Activated CD8-positive, alpha-beta memory T cell treated with anti-CD3 and anti-CD28 coated beads, Interleukin-2, amount 50 U/mL, for 48 hours (primary cell): ENCODE measurements at places on chromosomes 6 and 20.

GRCh38 chr20:8903655-8904605, 165.0 kb upstream of the PLCB4 start:
- no peak for DNase-seq

GRCh38 chr20:41366546-41367392, at the start of gene EMILIN3:
Gene EMILIN3, minus strand, starts transcription at chr20:41366818. Its CDS starts 184 bp downstream, at chr20:41366634.
- no peak for DNase-seq

DNA sequence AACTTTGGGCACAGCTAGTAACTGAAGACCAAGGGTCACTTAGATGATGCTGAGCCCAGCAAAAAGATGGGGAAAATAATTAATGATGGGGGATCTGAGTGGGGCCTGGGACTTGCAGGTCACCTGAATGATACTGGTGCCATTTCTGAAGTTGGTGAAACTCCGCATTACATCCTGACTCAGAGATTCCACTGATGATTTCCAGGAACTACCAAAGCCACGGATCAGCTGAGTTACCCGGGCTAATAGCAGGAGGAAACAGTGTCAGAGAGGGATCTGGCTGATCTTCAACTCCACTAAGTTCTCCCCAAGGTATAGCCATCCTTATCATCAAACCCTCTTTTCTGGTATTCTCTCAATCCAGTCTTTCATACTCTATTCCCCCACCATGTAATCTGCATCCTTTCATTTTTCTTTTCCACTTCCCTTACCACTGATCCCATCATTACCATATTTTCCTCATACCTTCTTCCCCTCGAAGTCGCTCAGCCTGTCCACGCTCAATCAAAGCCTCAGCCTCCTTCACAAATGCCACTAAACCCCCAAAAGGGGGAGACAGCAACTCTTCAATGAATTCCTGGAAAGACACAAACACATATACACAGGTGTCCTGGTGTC, 20.2 kb downstream of the VPS52 start:
- no peak for DNase-seq

DNA sequence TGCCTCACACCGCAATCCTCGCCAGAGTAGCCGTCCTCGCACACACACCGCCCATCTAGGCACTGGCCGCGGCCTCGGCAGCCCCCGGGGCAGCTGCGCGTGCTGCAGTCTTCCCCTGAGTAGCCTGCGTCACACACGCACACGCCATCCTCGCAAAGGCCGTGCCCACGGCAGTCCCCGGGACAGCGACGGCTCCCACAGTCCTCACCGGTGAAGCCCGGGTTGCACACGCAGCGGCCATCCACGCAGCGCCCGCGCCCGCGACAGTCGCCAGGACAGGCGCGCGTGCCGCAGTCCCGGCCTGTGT, 13.1 kb downstream of the TNXB start:
- DNase-seq: no peak

DNA sequence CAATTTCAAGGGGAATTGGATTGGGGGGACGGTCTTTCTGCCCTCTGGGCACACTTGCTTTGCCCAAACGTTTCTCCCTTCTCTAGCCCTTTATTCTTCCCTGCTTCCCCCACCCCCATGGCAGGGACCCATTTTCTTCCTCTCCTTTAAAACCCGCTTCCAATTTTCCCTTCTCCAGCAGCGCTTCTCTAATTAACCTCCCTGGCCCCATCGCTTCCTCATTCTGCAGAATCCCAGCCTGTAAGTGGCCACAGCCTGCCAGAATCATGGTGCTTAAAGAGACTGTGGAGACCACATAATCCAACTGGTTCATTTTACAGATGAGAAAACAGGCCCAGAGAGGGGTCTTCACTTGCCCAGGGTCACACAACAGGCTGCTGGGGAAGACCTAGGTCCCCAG, 61.4 kb downstream of the CPNE5 start:
- no peak for DNase-seq

- no peak for DNase-seq
Measured at GRCh38 chr6:79461205-79461604, 76.0 kb downstream of the LCA5 start.

GRCh38 chr20:24442909-24443308, 26.5 kb upstream of the SYNDIG1 start:
- DNase-seq: no peak

DNA sequence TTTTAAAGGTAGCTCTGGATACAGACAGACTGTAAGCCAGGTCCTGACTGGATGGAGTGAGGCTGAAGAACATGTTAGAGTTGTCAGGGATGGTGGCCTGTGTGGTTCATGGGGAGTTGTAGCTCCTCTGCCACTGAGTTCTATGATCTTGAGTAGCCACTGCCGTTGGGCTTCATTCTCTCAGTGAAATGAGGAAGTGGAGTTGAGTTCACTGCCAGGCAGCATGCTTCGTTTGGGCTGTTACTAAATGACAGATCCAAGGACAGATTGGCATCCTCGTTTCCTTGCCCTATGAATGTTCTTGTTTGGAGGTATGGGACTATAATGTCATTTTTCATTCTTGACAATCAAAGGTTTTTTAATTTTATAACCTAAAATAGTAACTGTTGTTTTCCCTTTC, 37.2 kb downstream of the SCAND1 start:
- DNase-seq: no peak

DNA sequence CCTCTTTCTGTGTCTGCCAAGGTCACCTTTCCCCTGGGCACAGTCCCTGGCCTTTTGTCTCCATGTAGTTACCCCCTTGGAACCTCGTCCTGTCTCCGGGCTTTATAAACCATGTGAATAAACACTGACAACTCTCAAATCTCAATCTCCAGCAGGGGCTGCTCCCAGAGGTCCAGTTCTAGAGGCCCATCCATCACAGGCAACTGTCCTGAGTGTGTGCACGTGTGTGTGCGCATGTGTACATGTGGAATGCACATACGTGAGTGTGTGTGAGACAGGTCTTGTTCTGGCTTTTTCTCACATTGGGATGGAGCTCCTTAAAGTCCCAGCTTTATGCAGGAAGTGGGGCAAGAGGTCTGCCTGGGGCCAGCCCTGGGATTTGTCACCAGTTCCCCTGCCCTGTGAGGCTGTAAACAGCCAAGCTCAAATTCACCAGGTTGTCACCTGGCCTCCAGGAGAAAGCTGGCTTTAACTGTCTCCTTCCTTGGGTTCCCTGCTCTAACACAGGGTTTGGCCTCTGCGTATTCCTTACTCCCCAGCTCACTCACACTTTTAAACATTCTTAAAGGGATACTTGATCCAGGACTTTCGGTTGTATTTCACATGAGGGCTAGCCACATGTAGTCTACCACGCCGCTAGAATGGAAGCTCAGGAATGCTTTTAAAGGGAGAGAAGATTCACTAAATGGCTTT, 42.7 kb downstream of the RAMACL start:
- peak; percentile 10 for DNase-seq

GRCh38 chr20:5886788-5887187, 63.5 kb downstream of the TRMT6 start:
- no peak for DNase-seq

- no peak for DNase-seq
Measured at GRCh38 chr20:19683188-19683587, 74.9 kb upstream of the RIN2 start.

DNA sequence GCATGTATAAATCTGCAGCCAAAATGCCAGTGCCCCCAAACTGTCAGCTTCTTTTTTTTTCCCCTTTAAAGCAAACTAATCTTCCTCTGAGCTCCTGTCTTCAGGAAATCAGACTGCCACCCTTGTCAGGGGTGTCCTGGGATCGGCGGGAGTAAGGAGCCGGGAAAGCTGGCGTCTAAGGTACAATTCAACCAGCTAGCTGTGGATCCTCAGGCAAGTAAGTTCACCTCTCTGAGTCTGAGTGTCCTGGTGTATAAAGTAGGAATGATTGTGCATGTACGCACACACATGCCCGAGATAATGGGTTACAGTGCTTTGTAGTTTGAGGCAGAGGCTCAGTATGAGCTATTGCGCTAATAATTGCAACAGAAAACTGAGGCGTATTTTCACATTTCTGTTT, 98.3 kb downstream of the ANKRD60 start:
- no peak for DNase-seq

GRCh38 chr20:54218470-54218869, 10.6 kb downstream of the PFDN4 start:
- no peak for DNase-seq

DNA sequence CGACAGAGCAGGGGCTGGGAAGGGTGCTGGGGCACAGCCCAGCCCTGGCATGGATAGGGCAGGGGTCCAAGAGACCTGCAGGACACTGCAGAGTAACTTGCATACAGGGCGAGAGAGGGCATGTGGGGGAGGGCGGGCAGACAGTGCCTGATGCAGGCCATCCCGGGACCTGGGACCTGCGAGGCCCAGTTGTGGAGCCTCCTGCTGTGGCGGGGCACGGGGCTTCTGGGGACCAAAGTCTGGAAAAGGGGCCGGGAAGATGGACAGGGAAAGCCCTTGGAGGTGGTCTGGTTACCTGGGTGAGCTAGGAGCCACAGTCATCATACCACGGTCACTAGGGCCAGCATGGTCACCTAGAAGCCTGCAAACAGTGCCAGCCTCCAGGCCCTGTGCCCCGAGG, 412 bp upstream of the TUBB1 start:
- peak; percentile 37 for DNase-seq

DNA sequence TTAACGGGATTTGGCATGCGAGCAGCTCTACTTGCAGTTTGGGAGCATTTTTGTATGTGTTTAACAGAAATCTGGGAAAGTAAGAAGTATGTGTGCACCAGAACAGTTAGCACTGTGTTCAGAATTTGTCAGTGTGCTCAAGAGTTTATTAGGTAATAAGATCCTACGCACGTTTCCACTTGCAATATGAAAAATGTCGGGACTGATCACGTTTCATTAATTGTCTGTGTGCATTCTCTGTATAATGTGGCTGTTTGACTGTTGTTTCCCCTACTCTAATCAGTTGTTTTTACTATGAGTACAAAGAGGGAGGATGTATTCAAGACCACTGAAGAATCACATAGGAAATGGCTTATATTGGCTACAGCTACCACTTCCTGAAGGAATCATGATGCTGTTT, 349.7 kb upstream of the POU3F2 start:
- DNase-seq: no peak

- DNase-seq: no peak
Measured at GRCh38 chr6:55174211-55175026, at the start of gene HCRTR2. Gene HCRTR2, plus strand, starts transcription at chr6:55174515. Its CDS starts 73 bp downstream, at chr6:55174588.

GRCh38 chr6:15877231-15877630, 214.4 kb upstream of the DTNBP1 start:
- DNase-seq: no peak

- DNase-seq: no peak
Measured at GRCh38 chr20:34547844-34548613, 10.5 kb upstream of the MAP1LC3A start.

DNA sequence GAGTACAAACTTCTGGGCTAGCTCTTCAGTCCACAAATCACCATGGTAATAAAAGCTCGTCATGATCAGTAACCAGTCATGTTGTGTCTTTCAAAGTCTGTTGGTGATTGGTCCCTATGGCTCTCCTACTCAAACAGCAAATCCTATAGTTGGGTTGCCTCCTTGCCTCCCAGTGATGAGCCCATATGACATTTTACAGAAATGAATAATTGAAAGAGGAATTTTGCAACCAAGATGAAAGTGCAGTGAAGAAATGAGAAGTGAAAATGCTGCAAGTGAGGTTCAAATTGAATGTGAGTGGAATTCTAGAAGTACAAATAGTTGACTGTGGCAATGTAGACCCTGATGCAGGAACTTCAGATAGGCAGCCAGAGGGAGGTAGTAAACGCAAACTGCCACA, 5.1 kb upstream of the SIRPD start:
- DNase-seq: no peak

DNA sequence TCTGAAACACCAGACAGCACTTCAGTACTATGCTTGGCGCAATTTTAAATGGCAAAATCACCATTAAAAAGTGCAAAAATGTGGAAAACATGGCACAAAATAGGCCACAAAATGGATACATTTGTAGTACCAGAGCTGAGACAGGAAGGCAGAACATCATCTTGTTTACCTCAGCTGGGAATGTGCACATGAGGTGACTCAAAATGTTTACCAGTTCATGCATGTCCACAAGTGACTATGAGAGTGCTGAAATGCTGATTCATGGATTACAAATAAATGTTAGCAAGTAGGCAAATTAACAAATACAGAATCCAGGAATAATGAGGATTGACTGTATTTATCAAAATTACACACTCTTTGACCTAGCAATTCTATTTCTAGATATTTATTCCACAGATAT, 201.6 kb downstream of the ISM1 start:
- DNase-seq: no peak

DNA sequence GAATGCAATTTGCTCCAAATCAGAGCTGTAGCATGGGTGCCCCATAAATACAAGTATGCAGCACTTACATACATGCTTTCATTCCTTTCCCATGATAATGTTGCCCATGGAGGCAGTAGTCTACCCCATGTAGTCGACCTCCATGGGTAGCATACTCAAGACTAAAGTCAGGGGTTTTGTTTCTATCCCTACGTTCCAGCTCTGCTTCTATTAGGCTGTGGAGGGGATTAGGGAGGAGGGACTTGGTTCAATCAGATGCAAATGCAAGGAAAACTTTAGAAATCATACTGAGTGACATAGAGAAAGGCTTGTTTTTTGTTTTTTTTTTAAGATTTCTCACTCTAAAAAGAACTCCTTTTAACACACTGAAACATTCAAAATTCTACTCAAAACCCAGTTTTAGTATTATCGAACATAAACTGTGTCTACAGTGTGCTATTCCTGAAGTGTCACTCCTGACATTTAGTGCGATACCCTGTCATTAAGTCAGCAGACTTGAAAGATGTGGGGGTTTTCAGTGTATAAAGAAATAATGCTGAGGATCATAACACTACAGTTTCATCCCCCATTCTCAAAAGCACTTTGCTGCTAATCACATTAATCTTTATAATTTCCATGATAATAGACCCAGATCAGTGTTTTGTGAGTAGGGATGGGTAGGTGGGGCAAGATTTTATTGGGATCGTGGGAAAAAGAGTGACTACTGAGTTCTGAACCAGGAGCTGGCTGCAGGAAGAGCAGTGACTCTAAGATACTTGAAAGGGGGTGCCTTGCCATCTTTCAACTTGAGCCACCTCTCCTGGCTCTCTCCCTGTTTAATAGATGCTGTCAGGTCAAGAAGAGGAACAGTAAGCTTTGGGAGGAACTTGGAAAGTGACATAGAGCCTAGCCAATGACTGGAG, 40.4 kb upstream of the SCML4 start:
- no peak for DNase-seq

DNA sequence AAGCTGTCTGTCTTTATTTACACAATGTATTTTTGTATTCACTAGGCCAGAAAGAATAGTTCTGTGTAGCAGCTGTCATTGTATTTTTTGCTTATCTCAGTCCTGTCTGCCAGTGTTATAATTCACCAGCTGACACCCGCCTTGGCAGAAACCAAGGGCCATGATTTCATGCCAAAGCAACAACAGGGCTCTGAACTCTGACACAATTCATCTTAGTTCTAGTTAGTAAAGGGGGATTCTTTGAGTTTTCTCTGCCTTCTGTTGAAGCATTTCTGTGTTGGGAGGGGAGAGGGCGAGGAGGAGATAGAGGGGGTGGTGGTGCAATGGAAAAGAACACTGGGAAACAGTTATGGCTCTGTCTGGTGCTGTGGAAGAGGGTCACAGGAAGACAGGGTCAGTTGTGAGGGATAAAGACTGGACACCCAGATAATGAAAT, 684.6 kb upstream of the MARCKS start:
- DNase-seq: no peak

- DNase-seq: no peak
Measured at GRCh38 chr6:119523556-119523955, 174.0 kb upstream of the MAN1A1 start.

GRCh38 chr6:110367825-110368224, 9.7 kb upstream of the METTL24 start:
- DNase-seq: no peak

GRCh38 chr20:53568351-53568750, 25.3 kb downstream of the ZNF217 start:
- peak; percentile 33 for DNase-seq
